ENCODE measurements at places on chromosomes 2 and 18.

- peak; percentile 88 for DNase-seq
Measured at GRCh38 chr2:204027091-204027490, 90.5 kb downstream of the ICOS start.

DNA sequence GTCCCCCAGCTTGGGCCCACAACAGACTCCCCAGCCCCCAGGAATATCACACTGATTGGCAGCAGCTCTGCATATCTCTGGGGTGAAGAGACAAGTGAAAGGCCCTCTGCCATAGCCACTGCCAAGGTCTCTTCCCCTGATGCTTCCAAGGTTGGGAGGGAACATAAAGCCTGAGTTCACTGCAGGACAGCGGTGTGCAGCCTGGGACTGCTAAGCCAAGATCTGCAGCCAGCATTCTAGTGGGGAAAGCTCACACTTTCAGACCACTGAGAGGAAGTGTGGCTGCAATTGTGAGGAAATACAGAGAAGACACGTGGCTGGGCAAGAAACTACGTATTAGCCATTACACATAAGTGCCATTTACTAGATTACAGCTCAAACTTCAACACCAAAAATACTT lies 100.7 kb downstream of the MAIP1 start:
- DNase-seq: no peak

DNA sequence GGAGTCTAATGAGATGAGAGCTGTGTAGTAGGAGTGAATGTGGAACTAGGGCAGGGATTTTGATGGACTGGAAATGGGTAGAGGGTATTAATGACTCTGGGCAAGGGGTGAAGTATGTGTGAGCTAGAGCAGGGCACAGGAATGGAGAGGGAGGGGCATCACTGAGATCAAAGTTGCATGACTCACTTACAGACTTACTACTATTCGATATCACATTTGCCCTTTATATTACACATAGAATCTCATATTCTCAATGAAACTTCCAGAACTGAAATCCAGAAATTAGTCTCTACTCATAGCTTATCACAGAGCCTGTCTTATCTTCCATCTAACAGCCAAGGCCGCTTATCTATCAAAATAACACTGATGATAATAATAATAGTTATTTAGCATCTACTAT lies 20.0 kb upstream of the ITGB6 start:
- no peak for DNase-seq

GRCh38 chr2:220036431-220036830 lies 409.0 kb downstream of the SLC4A3 start:
- DNase-seq: no peak

DNA sequence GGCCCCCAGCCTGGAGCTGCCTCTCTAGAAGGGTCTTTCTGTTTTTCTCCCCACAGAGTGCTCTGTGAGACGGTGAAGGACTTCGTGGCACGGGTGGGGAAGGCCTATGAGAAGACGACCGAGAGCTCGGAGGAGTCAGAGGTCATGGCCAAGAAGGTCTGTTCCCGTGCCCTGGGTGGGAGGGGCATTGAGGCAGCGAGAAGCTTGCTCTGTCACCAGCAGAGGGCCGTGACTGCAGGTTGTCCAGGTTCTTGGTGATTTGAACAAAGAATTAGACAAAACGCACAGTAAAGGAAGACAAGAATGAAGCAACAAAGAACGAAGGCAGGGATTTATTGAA lies 93.9 kb downstream of the DGKD start:
- DNase-seq: peak; percentile 29

- DNase-seq: no peak
Measured at GRCh38 chr2:216426166-216426777, 14.0 kb downstream of the SMARCAL1 start.

DNA sequence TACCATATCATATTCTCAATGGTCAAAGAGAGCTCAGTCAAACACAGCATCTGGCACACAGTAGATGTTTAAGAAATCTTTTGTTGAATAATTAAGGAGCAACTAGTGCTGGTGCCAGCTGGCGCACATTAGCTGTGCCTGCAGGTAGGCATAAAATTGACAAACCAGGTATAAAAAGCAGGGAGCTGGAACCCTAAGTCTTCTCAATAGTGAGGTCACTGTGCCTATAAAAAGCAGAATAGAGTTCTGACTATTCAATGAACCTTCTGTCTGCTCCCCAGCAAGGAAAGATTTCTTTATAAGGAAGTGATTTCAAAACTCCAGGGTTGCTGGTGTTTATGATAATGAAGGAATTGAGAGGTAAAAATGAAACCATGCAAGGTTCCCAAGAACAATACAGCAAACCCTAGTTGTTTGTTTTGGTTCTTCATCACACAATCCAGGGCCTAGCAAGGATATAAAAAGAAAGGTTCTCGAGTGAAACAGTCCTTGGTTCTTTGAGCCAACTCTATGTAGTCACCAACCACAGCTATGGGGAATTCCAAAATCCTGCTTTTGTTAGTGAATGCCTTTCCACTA lies 76.1 kb downstream of the THADA start:
- DNase-seq: peak; percentile 15

- DNase-seq: peak; percentile 95
Measured at GRCh38 chr2:62306751-62307468, 111.0 kb downstream of the B3GNT2 start.

DNA sequence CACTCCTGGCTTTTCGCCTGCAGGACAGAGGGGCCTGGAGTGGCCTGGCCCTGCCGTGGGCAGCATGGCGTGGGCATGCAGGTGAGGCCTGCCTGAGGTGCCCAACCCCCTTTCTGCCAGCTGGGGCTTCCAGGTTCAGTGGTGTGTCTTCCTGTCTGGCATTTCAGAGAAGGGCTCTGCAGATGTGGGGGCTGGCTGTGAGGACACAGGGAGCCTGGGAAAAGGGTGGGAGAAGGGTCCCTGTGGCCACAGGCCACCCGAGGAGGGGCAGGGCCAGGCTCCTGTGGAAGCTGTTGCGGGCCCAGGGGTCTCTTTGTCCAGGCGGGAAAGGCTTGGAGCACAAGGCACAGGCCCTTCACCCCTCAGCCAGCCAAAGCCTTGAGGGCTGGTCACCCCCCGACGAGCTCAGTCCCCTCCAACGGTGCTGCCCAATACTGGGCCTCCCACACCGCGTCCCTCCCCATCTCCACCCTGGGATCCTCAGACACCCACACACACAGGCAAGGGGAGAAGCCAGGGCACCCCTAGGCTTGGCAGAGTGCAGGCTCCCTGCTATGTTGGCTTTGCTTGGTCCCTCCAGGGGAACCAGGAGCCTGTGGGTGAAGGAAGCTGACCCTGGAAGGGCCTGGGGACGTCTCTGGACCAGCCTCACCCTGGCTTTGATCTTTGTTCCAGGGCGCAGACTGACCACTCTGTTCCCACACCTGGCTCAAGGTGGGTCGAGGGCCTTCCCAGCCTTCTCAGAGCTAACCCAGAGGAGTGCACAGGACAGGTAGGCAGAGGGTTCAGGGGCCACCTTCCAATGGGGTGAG lies 3.7 kb upstream of the AQP12A start:
- no peak for DNase-seq

GRCh38 chr2:235095569-235095968 lies 143.8 kb downstream of the SH3BP4 start:
- DNase-seq: peak; percentile 12

DNA sequence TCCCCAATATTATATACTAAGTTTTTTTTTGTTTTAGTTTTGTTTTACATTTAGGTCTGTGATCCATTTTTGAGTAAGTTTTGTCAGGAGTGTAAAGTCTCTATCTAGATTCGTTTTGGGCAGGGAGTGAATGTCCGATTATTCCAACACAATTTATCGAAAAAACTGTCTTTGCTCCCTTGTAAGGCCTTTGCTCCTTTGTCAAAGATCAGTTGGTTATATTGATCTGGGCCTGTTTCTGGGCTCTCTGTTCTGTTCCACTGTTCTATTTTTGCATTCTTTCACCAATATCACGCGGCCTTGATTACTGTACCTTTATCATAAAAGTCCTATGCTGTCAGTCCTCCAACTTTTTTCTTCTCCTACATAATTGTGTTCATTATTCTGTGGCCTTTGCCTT lies 276.5 kb upstream of the ZC3H15 start:
- DNase-seq: no peak

- no peak for DNase-seq
Measured at GRCh38 chr2:168079236-168079635, 168.2 kb downstream of the STK39 start.

- DNase-seq: no peak
Measured at GRCh38 chr2:225920621-225921220, 521.2 kb downstream of the NYAP2 start.

DNA sequence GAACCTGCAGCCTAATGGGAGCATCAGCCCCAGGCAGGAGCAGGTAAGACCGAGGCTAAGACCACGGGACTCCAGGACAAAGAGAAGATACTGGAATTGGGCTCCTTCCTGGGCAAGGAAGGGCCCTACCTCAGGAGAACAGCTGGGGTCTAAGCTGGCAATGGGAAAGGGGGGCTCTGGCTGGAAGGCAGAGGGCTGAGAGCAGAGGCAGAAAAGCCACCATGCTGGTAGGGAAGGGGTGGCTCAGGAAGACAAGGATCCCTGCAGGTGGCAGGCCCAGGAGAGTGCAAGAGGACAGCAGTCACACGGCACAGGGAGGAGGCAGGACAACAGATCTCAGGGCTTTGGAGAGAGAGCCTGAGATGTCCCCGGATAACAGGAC lies 203.5 kb downstream of the NDUFA10 start:
- DNase-seq: no peak

DNA sequence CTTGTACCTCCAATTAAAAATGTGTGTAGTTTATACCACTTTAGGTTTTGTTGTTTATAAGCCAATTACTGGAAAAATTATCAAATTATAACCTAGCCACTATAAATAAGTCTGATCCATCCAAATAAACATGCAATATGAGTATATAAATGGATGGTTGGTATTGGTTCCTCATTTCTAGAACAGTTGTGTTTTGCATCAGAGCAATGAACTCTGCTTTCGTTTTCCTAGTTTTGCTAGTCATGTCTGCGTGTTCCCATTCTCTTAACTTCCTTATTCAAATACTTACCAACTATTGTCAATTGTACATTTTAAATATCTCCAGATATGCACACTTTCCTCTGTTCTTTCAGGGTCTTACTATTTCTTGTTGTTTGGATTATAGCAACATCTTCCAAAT lies 641.7 kb downstream of the NR4A2 start:
- no peak for DNase-seq

DNA sequence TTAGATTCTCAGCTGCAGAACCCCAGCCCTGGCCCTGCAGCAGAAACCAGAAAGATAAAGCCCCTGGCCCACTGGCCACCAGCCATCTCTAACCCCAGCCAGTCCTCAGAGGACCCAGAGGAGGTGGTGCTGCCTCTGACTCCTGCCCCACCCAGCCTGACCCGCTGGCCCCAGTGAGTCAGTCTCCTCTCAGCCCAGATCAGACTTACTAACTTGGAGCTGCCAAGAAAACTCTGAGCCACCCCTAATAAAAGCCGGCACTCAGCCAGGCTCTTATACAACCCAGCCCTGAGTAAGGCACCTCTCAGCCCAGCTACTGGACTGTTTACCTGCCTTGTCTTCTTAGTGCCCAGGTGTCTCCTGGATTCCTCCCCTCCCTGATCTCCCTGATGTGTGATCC lies 2.0 kb downstream of the SLC14A2 start:
- no peak for DNase-seq

GRCh38 chr18:3447068-3447894 lies 2.7 kb upstream of the TGIF1 start:
- peak; percentile 94 for DNase-seq

DNA sequence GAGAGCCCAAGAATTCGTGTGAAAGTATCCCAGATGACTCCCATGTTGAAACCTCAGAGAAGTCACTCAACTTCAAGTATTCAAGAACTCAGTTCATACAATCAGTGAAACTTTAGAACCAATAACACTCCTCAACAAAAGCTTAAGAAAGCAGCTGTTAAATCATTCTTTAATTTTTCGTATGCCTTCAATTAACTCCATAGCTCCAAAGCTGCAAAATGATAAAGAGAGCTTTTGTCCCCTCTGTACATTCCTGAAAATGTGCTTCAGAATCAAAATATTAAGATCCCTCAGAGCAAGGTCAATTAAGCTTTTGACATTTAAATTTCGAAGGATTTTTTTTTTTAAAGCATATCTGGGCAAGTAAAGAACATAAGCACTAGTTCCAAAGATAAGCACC lies 4.7 kb downstream of the COBLL1 start:
- DNase-seq: no peak

DNA sequence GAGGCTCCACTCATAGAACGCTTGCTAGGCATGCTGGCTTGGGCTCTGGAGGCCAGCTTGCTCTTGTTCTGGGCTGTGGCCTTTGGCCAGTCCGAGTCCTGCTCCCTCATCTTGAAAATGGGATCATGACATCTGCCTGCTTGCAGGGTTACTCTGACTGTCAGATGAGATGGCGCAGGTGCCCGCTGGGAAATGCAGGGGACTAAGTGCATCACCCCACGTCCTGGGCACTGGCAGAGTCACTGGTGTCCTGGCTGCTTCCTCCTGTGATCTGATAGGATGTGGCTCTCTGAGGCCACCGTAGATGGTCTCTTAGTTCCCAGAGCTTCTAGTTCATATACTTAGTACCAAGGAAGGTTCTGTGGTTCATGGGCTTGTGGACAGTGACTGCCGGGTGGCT lies 18.5 kb downstream of the LDLRAD4 start:
- no peak for DNase-seq

DNA sequence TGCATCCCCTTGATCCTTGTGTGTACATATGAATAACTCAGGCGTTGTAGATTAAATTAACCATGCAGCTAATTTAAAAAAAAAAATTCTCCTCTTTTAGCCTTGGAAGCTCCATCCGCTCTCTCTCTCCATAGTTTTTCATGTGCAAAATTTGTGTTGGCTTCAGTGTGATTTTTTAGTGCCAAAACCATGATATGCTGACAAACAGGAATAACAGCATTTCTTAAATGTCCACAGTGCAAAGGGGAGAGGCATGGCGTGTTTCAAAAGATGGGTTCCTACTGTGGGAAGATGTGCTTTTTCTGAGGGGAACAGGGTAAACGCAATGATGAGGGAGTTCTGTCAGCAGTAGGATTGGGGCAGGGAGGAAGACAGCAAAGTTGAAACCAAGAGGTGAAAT lies 247.0 kb downstream of the ICOS start:
- no peak for DNase-seq

GRCh38 chr2:220278022-220278421 lies 650.6 kb downstream of the SLC4A3 start:
- DNase-seq: no peak

DNA sequence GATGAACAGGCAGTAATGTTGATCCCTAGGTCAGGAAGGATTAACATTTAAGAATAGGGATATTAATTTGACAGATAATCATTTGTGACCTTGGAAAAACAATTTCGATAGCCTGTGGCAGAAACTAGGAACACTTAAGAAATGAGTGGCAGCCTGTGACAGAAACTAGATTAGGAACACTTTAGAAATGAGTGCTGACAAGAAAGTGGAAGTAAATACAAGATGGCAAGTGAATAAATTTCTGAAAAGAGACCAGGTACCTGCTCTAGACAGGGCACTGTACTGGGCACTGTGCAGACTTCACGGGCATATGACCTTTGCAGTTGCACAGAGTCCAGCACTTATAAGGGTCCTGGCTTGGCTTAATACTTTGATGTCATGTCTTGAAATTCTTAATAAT lies 5.5 kb upstream of the HNRNPA3 start:
- no peak for DNase-seq

GRCh38 chr2:53422979-53423378 lies 344.6 kb upstream of the CHAC2 start:
- DNase-seq: peak; percentile 82

Measured in DMS53 (cell line).